ENCODE measurements at places on chromosomes 1 and 21.

- DNase-seq = no peak
These were observed 549 bp downstream of the PARS2 start for GRCh38 chr1:54763816-54764132.

GRCh38 chr1:30887485-30888315 is 20.9 kb downstream of the SDC3 start:
- peak; percentile 89 for DNase-seq

- no peak for DNase-seq
These were observed 11.1 kb downstream of the EEIG2 start for GRCh38 chr1:108570998-108571401.

DNA sequence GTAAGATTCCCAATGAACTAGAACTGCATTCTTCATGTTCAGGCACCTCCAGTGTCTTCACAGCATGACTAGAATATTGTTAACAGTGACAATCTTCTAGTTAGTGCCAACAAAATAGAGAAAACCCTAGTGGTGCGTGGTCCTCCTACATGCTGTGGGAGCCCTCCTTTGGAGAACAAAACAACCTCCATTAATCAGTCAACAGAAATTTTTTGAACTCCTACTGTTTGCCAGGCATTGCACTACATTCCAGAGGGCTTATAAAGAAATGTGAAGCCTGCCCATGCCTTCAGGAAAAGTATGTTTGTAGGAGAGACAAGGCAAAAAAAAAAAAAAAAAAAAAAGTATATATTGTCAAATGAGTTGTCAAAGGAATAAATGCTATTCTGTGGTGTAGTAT is 252.7 kb downstream of the LRRC40 start:
- DNase-seq = no peak

DNA sequence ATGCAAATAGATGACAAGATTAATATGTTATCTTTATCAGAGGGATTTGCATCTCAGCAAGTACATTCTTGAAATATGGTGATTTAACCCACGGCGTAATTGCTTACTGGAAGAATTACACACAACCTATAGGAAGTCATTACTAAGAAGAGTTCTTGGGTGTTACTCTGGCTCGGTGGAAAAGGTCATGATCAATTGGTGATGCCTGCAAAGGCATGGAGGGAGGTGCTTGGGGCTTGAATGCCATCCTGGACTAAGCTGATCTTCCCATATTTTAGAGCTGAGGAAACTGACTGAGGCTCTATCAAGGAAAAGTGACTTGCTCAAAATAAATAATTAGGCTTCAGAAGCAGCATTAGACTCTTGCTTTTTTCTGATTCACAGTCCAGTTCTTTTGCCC is 137.5 kb upstream of the JUN start:
- DNase-seq = no peak

DNA sequence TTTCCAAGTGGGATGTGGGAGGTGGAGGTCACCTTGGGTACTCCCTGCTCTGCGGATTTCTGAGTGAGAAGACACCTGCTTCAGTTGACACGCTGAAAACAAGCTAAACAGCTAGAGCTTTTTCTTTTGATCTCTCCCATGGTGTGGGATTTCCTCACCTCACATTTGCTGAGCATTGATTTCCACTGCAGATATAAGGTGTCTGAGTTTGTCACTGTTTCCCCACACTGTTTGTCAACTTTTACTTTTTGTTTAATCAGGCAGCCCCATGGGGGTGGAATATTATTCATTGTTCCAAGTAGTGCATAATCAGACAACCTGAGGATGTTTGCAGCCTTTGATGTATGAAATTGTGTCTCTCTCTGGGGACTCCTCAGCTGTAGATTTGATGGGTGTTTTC is 49.5 kb downstream of the FASLG start:
- no peak for DNase-seq

DNA sequence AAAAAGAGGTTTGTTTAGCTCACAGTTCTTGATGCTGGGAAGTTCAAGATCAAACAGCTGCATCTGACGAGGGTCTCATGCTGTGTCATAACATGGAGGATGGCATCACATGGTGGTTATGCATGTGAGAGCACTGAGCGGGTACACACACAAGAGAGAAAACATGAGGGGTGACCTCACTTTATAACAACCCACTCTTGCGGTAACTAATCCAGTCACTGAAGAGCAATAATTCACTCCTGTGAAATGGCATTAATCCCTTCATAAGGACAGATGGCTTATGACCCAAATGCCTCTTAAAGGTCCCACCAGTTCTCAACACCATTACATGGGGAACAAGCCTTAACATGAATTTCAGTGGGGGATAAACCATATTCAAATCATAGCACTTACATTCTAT is 23.2 kb upstream of the CHIT1 start:
- DNase-seq = no peak
